Panc1 (cell line): ENCODE measurements at places on chromosomes 3 and 15. TPM values are rescaled to one million over a fixed set of nuclear protein-coding genes. Genes with fewer than 3 reads are reported as not detected.

DNA sequence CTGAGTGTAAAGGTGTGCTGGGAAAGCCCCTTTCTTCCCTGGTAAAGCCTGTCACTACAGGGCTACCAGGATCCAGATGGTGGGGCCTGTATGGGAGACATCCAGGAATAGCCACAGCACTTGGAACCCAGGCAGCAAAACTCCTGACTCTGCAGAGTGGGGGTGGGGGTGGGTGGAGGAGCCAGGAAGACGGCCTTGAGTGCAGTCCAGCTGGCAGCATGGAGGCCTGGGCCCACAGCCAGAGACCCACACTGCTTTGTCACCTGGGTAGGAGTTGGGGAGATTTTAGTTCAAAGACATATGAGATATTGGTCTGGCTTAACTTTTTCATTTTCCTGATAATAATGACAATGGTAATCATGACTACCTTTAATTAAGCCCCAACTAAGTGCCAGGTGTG, 116.7 kb upstream of the MRPS22 start:
- no peak for DNase-seq

DNA sequence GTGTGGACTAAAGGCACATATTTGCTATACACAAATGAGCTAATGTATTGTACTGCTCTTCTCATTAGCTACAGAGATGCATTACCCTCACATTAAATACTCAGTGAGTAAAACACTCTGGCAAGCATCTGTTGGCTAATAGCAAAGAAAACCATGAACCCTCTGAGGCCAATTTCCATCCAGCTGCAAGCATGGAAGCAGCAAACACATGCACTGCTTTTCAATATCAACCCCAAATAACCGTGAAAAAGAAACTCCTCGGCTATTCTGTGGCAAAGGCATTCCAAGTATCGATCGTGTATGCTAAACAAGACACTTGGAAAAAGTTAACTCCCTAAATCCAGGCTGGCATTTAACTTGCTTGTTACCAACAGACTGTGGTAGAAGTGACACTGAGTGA, 67.0 kb downstream of the PEAK1 start:
- no peak for DNase-seq

The DUOXA2 gene
- not detected for total RNA-seq

DNA sequence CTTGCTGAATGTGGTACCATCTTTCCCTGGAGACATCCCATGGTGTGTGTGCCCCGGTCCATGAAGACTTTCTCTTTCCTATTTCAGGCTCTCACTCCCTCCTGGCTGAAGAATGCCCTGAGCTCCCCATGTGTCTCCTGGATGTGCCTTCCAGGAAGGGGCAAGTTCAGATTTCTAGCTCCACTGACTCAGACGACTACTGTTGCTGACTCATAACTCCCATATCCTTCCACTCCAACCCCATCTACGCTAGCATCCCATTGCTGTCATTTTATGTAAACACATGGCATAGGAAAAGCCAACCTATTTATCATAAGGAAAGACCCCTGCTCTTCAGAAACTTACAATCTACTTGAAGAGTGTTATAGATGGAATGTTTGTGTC, 95.0 kb downstream of the ADCY5 start:
- DNase-seq = no peak
